Progenitor cell of endocrine pancreas (in vitro differentiated cells): ENCODE measurements at places on chromosomes 1 and 21. TPM values are rescaled to one million over a fixed set of nuclear protein-coding genes. Genes with fewer than 3 reads are reported as not detected.

Gene LYPD8
- not detected in 2 replicates for total RNA-seq

Gene HES3
- total RNA-seq: not detected in 2 replicates

Gene GBP1
- not detected in 2 replicates for total RNA-seq

- H3K4me3 ChIP-seq: no peak overlapping the region
- H3K27ac ChIP-seq: no peak overlapping the region
- no peaks in the 10 kb centered on the region for H3K36me3 ChIP-seq
Measured at GRCh38 chr1:100720101-100720500, 559 bp downstream of the VCAM1 start.

GRCh38 chr1:230797942-230798365 lies 50.8 kb downstream of the CAPN9 start:
- peaks cover 19% of the 10 kb centered on the region for H3K4me1 ChIP-seq
- H3K27ac ChIP-seq: no peak overlapping the region
- H3K4me3 ChIP-seq: no peak overlapping the region
- no peak for DNase-seq

- H3K36me3 ChIP-seq: peaks cover 5% of the 10 kb centered on the region
- H3K27ac ChIP-seq: no peak overlapping the region
- no peaks in the 10 kb centered on the region for H3K27me3 ChIP-seq
- no peak for DNase-seq
Measured at GRCh38 chr21:28086861-28087581, 905.7 kb downstream of the LTN1 start.

DNA sequence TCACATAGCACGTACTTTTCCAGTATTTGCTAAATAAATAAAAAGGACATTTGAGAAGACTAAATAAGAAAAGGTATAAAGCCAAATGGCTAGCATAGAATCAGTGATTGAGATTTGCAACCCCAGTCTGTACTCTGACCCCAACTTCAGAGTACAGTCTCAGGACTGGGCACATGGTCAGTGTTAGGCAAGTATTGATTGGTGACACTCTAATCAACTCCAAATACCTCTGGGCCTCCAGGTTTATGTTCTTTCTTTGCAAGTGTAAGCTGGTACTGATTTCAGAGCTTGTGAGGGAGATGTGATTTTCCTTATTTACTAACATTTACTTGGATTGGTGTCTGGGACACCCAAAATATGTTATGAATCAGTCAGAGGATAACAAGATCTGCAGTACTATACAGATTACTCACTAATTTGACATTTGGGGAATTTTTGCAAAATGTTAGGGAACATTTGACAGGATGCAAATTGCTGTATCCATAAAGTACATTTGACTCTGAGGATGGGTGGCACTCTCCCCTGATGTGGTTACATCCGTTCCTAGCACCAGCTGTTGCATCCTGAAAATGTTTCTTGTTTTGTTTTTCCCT lies 34.2 kb downstream of the LMO4 start:
- H3K4me3 ChIP-seq: no peak overlapping the region
- no peak overlapping the region for H3K27ac ChIP-seq
- peaks cover 1% of the 10 kb centered on the region for H3K36me3 ChIP-seq
- no peaks in the 10 kb centered on the region for H3K27me3 ChIP-seq

GRCh38 chr1:41093826-41094225 lies 72.3 kb upstream of the SLFNL1 start:
- no peak for DNase-seq
- H3K27me3 ChIP-seq: no peaks in the 10 kb centered on the region
- no peak overlapping the region for H3K27ac ChIP-seq
- H3K4me3 ChIP-seq: no peak overlapping the region
- no peaks in the 10 kb centered on the region for H3K4me1 ChIP-seq
